ENCODE measurements at places on chromosomes 2 and 18.

- DNase-seq, result no peak
Measured at GRCh38 chr2:122135021-122135937, 379.8 kb downstream of the TSN start.

- no peak for DNase-seq
Measured at GRCh38 chr2:96890726-96891385, 21.0 kb upstream of the SEMA4C start.

DNA sequence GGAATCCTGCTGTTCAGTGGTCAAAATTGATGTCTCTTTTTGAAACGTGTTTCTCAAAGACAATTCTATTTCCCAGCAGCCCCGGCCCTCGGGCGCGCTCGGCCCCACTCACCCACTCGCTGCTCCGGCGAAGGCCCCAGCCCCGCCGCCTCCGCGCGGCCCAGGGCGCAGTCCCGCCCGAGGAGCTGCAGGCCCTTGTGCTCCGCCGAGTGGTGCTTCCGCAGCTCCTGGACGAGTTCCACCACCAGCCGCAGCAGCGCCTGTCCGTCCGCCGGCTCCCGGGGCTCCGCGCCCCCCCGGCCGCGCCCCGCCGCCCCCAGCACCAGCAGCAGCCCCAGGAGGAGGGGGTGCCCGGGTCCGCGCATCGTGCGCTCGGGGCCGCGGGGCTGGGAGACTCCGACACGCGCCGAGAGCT is 413 bp downstream of the ALKAL2 start:
- DNase-seq, result no peak

GRCh38 chr2:173708806-173709205 is 256.4 kb downstream of the SP3 start:
- DNase-seq, result no peak

GRCh38 chr2:164479460-164479859 is 141.8 kb downstream of the GRB14 start:
- DNase-seq, result no peak
